T-cell (primary cell): ENCODE measurements at places on chromosomes 16 and 17. TPM values are rescaled to one million over a fixed set of nuclear protein-coding genes. Genes with fewer than 3 reads are reported as not detected.
A peak's percentile ranks its signal among the peaks of the same experiment; 100 is the strongest.

GRCh38 chr16:75143941-75144340 lies 4.4 kb upstream of the ZFP1 start:
- DNase-seq, result no peak

DNA sequence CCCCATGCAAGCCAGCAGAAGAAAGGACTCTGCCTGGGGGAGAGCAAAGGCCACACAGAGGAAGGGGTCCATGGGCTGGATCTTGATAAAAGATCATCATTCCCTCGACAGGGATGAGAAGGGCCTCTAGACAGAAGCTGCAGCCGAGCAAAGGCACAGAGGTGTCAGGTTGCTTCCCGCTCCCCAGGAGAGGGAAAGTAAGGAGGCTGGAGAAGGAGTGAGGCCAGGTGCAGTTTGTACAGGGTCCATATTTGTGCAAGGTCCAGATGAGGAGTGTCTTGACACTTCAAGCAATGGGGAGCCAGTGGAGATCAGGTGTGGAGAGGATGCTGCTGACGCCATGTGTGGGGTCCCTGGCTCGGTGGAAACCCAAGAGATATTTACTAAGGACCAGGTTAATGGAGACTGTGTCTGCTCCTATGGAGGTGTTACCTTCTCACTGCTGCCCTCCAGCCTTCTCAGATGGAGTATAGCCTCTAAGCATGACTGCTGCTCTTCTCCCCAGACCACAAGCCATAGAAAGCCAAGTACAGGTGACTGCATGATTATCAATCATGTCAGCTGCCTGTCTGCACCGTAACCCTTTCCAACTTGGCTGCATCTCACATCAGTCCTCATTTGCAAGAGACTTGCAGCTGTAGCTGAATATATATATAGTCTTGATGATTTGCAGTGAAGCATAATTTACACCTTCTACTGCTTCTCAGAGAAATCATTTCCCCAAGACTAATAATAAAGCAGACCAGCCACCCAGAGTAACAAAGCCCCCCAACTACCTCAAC lies 21.1 kb downstream of the GAS7 start:
- DNase-seq, result no peak

DNA sequence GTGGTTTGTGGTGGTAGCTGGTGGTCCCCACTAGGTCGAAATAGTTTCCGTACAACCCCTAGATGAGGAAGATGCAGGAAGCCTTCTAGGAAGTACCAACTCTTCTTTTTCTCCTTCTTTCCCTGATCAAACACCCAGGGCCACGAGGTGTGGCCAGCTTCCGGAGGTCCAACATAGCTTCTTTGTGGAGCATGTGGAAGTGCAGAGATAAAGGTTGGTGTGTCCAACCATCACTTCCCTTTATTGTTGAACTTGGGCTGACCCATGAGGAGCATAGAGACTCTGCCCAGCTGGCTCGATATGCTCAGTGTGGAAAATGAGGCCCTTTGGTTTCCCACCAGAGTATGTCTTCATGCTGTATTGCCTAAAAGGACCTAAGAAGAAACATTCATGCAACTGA lies 6.3 kb upstream of the RGS9 start:
- DNase-seq, result no peak

- no peak for DNase-seq
Observed at GRCh38 chr17:4607773-4608187, 23.5 kb downstream of the SMTNL2 start.

DNA sequence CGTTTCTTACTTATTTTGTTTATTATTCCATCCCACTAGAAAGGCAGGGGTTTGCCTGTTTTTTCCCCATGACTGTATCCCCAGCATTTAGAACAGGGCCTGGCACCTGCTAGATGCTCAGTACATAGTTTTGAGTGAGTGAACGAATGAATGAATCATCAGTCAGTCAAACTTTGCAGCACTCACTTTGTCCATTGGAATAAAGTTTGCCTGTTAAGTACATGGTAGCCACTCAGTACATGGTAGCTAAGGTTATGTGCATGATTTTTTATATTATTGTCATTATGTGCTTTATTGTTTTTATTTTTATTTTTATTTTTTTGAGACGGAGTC lies 88.5 kb downstream of the CMIP start:
- no peak for DNase-seq

GRCh38 chr16:57688487-57688986 lies 6.1 kb upstream of the DRC7 start:
- no peak for DNase-seq

GRCh38 chr17:80555266-80555665 lies 10.6 kb downstream of the RPTOR start:
- DNase-seq, result no peak

GRCh38 chr17:72296456-72296855 lies 175.6 kb downstream of the SOX9 start:
- DNase-seq, result no peak

GRCh38 chr17:30908717-30909420 lies 2.8 kb upstream of the TEFM start:
- no peak for DNase-seq

DNA sequence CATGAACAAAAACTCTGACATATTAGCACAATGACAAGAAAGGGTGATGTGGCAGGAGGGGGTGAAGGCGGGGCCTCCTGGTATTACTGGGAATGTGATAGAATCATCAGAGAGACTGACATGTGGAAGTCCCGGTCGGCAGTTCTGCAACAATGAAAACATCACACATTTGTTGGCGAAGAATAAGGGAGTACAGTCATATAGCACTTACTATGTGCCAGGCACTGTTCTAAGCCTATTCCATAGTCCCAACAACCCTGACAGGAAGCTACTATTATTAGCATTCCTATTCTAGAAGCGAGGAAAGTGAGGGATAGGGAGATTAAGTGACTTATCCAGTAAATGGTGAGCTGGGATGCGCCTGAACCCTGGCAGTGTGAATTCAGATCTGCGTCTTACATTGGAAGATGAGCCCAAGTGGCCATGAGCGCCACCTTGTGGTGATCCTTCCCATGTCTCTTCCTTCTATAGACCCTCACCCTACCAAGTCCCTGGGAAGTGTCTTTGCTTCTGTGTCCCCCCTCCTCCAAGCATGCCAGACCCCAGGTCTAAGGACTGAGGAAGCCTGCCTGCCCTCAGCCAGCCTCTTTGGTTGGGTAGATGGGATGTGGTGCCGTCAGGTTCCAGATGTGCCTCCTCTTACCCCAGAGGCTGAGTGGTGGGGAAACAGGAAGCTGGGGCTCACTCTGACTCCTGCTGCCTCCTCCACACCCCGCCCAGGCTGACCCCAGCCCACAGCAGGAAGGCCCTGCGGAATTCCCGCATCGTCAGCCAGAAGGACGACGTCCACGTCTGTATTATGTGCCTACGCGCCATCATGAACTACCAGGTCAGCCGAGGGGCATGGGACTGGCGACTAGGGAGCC lies 14.0 kb downstream of the FMNL1 start:
- peak; percentile 77 for DNase-seq

DNA sequence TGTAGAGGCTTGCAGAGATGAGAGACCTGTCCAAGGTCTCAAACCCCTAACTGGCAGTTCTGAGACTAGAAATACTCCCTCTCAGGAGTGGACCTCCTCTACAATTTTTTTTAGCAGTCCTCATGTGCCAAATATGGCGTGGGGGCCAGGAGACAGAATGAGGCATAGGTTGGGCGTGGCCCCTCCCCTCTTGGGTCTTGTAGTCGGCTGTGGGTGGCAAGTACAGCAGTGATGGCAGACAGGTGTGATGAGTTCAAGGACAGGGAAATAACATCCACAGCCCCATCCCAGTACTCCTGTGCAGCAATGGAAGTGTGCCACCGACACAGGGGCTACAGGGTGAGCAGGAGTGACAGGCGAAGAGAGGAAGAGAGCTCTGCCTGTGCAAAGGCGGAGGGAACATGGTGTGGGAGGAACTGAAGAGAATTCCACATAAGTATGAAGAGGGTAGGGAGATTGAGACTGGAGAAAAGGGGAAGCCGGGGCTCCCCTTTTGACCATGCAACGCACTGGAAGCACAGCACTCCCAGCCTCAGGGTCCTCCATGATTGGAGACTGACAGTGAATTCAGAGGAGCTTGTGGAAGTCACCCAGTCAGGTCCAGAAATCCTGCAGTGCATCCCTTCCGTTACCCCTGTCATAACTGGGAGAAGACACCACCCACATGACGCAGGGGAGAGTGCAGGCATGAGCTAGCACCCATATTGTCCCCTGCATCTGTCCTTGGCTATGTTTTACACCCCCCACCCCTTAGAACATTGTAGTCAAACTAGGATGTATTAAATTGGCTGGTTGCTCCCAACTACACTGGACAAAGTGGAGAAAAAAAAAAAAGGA lies 14.8 kb upstream of the CETP start:
- no peak for DNase-seq

DNA sequence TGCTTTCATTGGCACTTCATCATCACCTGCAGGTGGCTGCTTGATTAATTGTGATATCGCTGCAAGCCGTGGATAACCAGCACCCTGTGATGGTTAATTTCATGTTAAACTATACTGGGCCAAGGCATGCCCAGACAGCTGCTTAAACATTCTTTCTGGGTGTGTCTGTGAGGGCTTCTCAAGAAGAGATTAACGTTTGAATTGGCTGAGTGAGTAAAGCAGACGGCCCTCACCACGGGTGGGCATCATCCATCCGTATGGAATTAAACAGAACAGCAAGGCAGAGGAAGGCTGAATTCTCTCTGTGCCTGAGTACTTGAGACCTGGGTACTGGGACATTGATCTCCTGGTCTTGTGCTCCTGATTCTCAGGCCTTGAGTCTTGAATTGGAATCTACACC lies 7.1 kb upstream of the ZNF213 start:
- no peak for DNase-seq

- no peak for DNase-seq
Observed at GRCh38 chr17:17907469-17907868, 64.7 kb downstream of the TOM1L2 start.

- DNase-seq, result no peak
Observed at GRCh38 chr17:48002916-48003416, 32.1 kb downstream of the CDK5RAP3 start.

GRCh38 chr16:29900888-29901606 lies 759 bp downstream of the ASPHD1 start:
- DNase-seq, result no peak

GRCh38 chr17:38857271-38857670 lies 3.8 kb upstream of the RPL23 start:
- DNase-seq, result no peak

GRCh38 chr17:78808163-78808562 lies 26.1 kb upstream of the CYTH1 start:
- DNase-seq, result no peak

DNA sequence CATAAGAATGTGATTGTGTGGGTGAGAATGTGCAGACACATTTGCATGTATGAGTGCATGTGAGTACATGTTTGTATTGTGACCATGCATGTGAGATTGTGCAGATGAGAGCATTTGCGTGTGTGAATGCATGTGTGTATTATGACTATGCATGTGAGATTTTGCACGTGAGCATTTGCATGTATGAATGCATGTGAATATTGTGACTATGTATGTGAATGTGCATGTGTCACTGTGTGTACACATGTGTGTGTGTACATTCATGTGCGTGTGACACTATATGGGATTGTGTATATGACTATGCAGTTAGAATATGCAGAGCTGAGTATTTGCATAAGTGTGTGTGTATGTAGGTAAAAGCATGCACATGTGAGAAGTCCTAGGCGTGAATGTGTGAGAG lies 381.3 kb upstream of the MAF start:
- no peak for DNase-seq

DNA sequence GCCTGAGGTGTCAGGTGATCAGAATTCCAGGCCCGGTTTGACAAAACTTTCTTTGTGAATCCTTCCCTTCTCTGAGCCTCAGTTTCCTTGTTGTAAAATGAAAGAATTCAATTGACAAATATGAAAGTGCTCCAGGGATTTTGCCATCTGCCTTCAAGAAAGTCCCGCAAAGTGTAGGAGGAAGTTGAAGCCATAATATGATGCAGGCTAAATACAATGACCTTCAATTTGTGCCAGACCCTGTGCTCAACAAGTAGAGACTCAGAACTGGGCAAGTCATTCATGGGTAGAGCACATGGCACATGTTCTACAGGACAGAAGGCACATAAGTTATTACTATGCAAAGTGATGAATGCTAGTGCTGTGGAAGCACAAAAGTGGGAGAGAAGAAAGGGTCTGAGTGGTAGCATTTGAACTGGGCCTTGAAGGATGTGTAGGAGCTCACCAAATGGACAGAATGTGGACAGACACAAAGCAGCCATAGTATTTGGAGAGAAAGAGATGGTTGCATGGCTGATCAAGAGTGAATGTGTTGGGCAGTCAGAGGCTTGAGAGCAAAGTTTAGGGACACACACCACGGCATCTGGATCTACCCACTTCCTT lies 2.4 kb upstream of the SCIMP start:
- DNase-seq, result no peak

DNA sequence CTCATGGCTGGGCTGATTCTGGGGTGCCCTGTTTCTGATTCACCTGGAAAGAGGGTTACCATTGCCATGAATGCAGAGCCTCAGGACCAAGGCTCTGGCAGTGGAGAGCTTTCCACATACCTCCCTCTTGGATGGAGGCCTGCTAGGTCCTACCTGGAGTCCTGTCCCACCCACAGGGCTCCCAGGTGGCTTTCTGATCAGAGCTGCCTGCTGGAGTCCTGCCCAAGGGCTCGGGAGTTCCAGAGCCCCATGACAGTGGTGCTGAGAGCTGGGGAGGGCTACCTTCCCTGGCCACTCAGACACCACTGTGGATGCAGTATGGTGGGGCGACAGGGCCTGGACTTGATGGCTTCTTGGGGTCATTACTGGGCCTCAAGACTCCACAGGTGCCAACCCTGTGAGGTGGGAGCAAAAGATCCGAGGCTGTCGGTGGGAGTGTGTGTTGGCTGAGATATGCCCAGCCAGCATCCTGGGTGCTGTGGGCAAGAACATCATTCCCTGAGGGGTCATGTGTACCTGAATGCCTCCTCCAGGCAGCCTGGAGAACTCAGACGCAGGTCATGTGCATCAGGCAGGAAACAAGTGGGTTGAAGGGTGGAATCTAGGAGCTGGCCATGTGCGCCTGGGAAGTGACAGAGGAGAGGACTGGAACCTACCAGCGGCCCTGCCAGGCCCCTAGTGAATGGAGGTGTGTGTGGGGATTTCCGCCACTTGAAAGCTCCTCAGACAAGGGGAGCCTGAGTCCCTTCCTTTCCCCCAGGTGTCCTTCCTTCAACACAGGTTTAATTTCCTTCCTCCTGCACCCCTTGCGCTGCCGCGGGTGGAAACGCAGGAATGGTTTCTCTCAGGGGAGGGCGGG lies 2.3 kb upstream of the WNT3 start:
- DNase-seq, result no peak

- no peak for DNase-seq
Observed at GRCh38 chr16:4375717-4376116, 4.1 kb downstream of the VASN start.

Gene SLC16A11
- 1.9 TPM for total RNA-seq

Gene CA4
- not detected for total RNA-seq

Gene RNF222
- 1.6 TPM for total RNA-seq

Gene KRTAP3-1
- total RNA-seq, result not detected

Gene SDR42E2
- 0.29 TPM for total RNA-seq

Gene WRAP53
- total RNA-seq, result 9.4 TPM

Gene EMC6
- total RNA-seq, result 22.6 TPM
